Astrocyte (in vitro differentiated cells and primary cell): ENCODE measurements at places on chromosomes 12 and 14. TPM values are rescaled to one million over a fixed set of nuclear protein-coding genes. Genes with fewer than 3 reads are reported as not detected.

Gene BDKRB2
- 0.70 and 0.89 TPM in 2 replicates for total RNA-seq

Gene PRH2
- total RNA-seq, result not detected in 2 replicates

Gene ACSM4
- total RNA-seq, result not detected in 2 replicates

Gene PRB2
- total RNA-seq, result not detected in 2 replicates

Gene DCAF11
- total RNA-seq, result 26.9 and 27.1 TPM in 2 replicates

Gene PTGES3
- total RNA-seq, result 206 and 226 TPM in 2 replicates

Gene ENDOU
- not detected in 2 replicates for total RNA-seq

Gene CIROP
- total RNA-seq, result not detected in 2 replicates

Gene P2RX2
- not detected in 2 replicates for total RNA-seq

Gene PTGER2
- 0.26 TPM in 1 of 2 replicates, not detected in the other for total RNA-seq

Gene C14orf132
- 8.0 and 14.0 TPM in 2 replicates for total RNA-seq

Gene FOXA1
- total RNA-seq, result 0.11 TPM in 1 of 2 replicates, not detected in the other

Gene TAS2R31
- 2.2 TPM in 2 replicates for total RNA-seq

Gene ADSS1
- 4.4 and 5.8 TPM in 2 replicates for total RNA-seq

Gene EIF2S1
- 123 and 143 TPM in 2 replicates for total RNA-seq

Gene PLEKHH1
- total RNA-seq, result 2.3 and 3.3 TPM in 2 replicates

Gene ANKRD13A
- 22.5 and 23.9 TPM in 2 replicates for total RNA-seq

Gene PAX9
- total RNA-seq, result 1.2 and 1.9 TPM in 2 replicates

Gene TULP3
- 23.6 and 26.4 TPM in 2 replicates for total RNA-seq

Gene RTL1
- 0.18 and 0.31 TPM in 2 replicates for total RNA-seq

Gene AREL1
- 54.6 and 59.0 TPM in 2 replicates for total RNA-seq

Gene ADAMTS20
- 0.48 and 0.66 TPM in 2 replicates for total RNA-seq

Gene ZC2HC1C
- 1.4 and 1.7 TPM in 2 replicates for total RNA-seq

Gene SLCO1B3
- total RNA-seq, result not detected in 2 replicates

Gene KRT72
- not detected in 2 replicates for total RNA-seq

Gene CKAP4
- total RNA-seq, result 324 and 392 TPM in 2 replicates

Gene TAS2R30
- 1.3 and 1.7 TPM in 2 replicates for total RNA-seq

Gene TMEM132D
- total RNA-seq, result not detected in 2 replicates

Gene TMTC1
- 4.7 and 5.0 TPM in 2 replicates for total RNA-seq

Gene SLIRP
- 189 and 200 TPM in 2 replicates for total RNA-seq

Gene TMEM179
- 0.75 and 0.82 TPM in 2 replicates for total RNA-seq

Gene POTEG
- total RNA-seq, result not detected in 2 replicates

Gene GAS2L3
- total RNA-seq, result 3.4 and 5.2 TPM in 2 replicates

Gene IFNG-AS1
- total RNA-seq, result not detected in 2 replicates

Gene PIWIL1
- total RNA-seq, result not detected in 2 replicates

Gene RIMBP2
- 2.2 TPM in 2 replicates for total RNA-seq

Gene TAS2R9
- not detected in 2 replicates for total RNA-seq

Gene ZNF219
- 24.2 and 31.9 TPM in 2 replicates for total RNA-seq

Gene FITM1
- total RNA-seq, result 0.25 TPM in 1 of 2 replicates, not detected in the other

Gene PDZRN4
- not detected in 2 replicates for total RNA-seq

Gene ACTR6
- total RNA-seq, result 23.9 and 26.6 TPM in 2 replicates

Gene KRT2
- not detected in 2 replicates for total RNA-seq

Gene AHNAK2
- 34.3 and 44.7 TPM in 2 replicates for total RNA-seq

Gene NOC4L
- total RNA-seq, result 15.7 and 16.5 TPM in 2 replicates

Gene ESPL1
- 1.2 and 2.0 TPM in 2 replicates for total RNA-seq

Gene MYL6B
- total RNA-seq, result 110 and 118 TPM in 2 replicates

Gene TAMALIN
- 9.6 and 12.4 TPM in 2 replicates for total RNA-seq
